ENCODE measurements at places on chromosomes 11 and 22.

DNA sequence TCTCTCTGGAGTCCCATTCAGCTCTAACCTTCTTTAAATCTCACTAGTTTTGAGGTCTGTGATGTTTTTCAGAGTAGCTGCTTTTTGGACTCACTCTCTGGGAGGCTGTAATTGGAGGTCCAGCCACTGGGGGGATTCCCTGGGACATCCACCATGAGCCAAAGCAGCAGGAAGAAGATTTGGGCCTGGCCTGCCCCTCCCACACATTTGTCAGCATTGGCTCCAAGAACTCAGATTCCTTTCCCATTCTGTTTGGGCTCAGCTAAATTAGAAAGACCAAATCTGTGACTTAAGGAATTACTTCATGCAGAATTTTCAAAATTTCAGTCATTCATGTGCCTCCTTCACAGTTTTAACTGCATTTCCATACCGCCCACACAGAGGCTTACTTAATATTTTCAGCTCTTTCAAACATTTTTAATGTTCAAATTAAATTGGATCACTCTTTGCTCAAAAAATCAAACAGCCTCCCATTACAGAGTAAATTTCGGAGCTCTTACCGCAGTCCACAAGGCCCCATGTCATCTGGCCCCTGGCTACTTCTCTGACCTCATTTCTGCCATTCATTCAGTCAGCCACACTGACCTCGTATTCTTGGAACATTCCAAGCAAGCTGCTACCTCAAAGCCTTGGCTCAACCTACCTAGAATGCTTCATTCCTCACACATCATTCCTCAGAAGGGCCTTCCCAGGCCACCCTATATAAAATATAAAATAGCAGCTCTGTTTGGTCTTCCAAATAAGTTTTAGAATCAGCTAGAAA, 54.5 kb upstream of the RRAS2 start:
- peak; percentile 27 for DNase-seq

DNA sequence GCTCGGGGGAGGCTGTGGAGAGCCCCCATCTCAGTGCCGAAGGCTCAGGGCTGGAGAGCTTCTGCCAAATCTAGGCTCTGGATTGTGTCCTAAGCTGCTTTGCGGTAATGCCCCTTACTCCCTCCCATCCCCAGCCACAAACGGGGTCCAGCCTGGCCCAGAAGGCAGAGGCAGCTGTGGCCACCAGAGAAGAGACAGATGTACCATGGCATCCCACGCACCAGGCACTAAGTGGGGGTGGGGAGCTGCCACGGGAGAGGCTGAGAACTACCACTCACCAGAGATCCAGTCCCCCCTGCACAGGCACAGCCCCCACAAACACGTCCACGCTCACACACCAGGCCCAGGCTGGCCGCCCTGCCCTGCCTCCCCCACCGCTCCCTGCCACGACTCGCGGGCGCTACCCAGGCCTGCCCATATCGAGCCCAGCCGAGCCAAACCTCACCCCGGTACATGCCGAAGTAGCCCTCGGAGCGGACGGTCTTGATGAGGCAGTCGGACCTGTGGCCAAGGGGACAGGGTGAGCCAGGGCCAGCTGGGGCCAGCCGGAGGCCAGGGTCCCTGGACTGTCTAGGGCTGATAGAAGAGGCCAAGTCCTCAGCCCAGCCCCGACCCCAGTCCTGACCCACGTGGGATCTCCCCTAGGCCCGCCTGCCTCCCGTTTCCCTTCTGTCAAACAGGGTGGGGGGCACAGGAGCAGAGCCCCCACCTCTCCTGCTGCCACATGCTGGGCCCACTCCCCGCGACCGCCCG, 3.9 kb downstream of the SLC25A22 start:
- no peak for DNase-seq

DNA sequence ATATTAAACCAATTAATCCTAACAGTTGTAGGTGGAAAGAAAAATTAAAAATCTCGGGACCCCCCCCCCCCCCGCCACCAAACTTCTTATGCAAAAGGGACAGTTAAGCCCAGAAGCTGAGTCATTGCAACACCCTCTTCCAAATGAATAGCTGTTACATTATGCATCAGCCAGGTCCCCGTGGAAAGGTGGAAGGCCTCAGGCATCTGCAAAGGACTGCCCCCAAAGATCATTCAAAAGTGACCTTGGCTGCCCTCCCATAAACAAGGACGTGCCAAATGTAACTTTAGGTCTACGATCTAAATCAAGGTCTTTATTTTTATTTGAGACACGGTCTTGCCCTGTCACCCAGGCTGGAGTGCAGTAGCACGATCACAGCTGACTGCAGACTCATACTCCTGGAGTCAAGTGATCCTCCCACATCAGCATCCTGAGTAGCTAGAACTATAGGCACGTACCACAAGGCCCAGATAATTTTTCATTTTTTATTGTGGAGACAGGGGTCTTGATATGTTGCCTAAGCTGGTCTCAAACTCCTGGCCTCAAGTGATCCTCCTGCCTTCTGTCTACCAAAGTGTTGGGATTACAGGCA, 22.8 kb downstream of the SYN3 start:
- no peak for DNase-seq

- no peak for DNase-seq
These were observed 10.8 kb downstream of the PPFIBP2 start for GRCh38 chr11:7524462-7525235.

GRCh38 chr11:11998091-11998781, 10.2 kb downstream of the DKK3 start:
- DNase-seq, result peak; percentile 66

DNA sequence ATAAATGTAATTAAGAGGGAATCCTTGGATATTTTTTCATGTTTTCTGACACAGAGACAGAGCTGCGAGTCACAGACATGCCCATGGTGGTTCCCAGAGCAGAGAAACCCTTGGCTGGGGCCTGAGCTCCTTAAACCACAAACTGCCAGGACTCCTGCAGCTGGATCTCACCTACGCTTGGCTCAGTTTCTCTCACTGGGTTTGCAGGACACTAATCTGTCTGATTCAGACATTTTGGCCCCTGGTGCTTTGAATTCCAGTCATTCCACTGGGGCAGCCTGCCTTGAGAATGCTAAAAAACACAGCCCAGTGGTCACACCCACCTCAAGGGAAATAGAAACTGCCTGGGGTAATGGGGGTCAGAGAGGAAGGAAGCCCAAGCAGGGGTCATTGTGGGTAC, 122.6 kb downstream of the CCDC81 start:
- no peak for DNase-seq
